ENCODE measurements at places on chromosomes 3 and 15.

GRCh38 chr3:183698756-183699155 is 1.2 kb downstream of the YEATS2 start:
- no peak for DNase-seq

- DNase-seq = no peak
Observed at GRCh38 chr3:31959951-31960792, 20.9 kb downstream of the OSBPL10 start.

GRCh38 chr3:31573036-31573779 is 40.5 kb downstream of the STT3B start:
- no peak for DNase-seq

DNA sequence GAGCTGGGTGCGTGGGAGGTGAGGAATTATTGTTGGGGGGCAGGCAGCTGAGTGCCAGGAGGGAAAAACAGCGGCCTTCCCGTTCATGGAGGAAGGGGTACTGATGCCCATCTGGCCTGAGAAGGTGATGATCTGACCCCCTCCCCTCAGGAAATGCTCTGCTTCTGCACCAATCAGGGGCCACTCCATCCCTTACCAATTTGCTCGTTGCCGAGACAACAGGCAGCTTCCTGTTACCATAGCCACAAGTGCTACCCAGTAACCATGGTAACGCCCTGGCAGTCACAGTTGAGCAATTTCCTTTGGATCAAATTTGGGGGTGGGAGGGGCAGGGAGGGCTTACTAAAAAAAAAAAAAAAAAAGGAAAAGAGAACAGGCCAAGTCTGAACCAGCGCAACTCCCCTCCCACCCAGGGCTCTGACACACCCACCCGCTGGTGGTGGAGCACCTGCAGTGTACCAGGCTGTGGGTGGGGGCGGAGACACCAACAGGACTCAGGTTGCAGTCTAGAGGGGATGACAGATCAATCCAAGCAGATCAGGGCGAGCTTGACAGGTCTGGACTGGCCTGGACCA is 13.7 kb downstream of the CELF6 start:
- DNase-seq = peak; percentile 47

DNA sequence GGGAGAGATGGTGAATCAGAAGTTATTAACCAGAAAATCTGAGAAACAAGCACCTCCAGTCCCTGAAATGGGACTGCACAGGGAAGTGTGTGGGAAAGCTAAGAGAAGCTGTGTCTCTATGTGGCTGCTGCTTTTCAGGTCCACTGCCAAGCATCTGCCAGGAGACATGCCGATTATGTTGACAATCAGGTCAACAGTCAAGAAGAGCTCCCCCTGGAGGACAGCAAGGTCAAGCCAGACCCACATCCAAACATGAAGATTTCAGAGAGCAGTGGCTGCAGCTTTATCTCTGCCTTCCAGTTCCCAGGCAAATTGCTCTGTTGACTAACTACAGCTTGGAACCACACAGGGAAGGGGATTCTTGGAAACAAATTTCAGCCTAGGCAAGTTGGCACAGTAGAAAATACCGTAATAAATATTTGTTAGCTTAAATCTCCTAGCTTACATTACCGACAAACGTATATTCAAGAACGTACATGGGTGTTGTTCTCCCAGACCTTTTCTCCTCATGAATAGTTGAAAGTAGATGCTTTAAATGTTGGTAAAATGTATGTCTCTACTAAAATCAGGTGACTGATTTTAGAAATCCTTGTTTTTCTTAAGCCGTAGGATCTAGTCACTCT is 394.5 kb upstream of the RARB start:
- DNase-seq = peak; percentile 8

- DNase-seq = no peak
Observed at GRCh38 chr3:22121068-22121701, 370.2 kb upstream of the ZNF385D start.

Data from fibroblast of the conjunctiva (primary cell).